Spleen (tissue), 13 donors: ENCODE measurements at places on chromosomes 7 and 10.

GRCh38 chr7:133501771-133502170, 248.9 kb downstream of the EXOC4 start:
- DNase-seq = no peak

GRCh38 chr10:85611746-85612377, 754.7 kb downstream of the GRID1 start:
- DNase-seq = no peak

DNA sequence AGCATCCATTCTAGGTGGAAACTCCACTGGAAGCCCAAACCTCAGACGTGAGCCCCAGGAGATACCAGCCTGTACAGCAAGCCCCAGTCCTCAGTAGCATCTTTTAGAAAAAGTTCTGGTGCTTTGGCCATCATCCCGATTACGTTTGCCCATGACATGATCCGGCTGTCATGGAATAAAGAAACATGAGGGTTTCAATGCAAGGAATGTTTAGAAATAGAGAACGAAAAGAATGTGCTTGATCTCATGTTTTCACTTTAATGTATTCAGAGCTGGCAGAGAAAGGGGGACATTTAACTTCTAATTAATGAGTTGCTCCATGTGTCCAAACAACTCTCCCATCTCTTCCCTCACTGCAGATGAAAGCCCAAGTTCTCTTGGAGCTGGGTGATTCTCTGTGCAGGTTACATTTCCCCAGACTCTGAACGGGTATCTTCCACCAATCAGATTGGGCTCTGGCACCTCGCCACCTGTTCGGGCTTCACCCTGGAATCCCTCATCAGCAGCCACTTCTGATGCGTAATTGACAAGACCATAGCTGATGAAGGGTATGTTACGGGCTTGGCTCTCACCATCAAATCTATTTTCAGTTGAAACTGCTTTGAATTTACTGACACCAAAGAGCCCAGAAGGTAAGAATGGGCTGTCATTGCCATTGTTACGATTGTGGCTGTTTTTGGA, 165.3 kb downstream of the PLXNA4 start:
- DNase-seq = peak; percentile 27

GRCh38 chr7:100003711-100004661, 11.4 kb upstream of the ZKSCAN1 start:
- peak; percentile 35 for DNase-seq

GRCh38 chr10:78053211-78053868, 19.7 kb downstream of the RPS24 start:
- no peak for DNase-seq

DNA sequence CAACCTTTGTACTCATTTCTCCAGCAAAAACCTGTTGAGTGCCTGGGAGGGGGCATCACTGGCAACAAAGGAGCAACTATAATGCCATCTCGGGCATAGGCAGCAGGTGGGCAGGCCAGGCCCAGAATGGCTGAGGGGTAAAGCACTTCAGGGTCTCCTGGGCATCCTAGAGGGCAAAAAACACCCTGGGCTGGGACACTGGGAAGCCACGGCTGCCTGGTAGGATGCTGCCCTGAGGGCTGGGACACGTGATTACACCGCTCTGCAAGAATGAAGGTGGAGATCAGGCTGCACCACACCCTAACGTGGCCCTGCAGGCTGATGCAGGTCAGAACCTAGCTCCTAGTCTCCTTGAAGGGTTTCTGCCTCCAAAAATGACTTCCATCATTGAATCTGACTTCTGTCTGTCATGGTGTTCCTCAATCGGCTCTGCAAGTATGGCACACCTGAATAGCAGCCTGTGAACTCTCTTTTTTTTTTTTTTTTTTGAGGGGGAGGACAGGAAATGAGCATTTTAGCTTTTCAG, 4.5 kb upstream of the TRAPPC14 start:
- DNase-seq = peak; percentile 73

GRCh38 chr7:18866359-18867036, 250.9 kb downstream of the TWIST1 start:
- no peak for DNase-seq

DNA sequence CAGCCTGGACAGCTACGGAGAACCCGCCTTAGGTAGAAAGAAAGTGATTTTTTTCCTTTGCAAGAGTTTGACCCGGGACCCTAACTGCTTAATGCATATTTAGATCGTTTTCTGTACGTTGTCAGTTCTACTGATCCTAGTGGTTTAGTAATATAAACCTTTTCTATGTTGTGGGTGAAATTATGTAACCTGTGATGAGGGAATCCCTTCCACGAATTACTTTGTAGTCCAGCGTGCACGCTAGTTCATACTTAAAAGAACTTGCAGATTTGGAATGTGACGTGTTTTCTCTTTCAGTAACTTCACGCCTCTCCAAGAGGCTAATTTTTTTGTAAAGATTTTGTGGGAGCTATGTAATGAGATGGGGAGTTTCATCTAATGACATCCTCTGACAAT, 705 bp downstream of the SLF2 start:
- DNase-seq = no peak

- DNase-seq = no peak
These were observed 13.2 kb upstream of the FRMPD2 start for GRCh38 chr10:48287417-48288391.

DNA sequence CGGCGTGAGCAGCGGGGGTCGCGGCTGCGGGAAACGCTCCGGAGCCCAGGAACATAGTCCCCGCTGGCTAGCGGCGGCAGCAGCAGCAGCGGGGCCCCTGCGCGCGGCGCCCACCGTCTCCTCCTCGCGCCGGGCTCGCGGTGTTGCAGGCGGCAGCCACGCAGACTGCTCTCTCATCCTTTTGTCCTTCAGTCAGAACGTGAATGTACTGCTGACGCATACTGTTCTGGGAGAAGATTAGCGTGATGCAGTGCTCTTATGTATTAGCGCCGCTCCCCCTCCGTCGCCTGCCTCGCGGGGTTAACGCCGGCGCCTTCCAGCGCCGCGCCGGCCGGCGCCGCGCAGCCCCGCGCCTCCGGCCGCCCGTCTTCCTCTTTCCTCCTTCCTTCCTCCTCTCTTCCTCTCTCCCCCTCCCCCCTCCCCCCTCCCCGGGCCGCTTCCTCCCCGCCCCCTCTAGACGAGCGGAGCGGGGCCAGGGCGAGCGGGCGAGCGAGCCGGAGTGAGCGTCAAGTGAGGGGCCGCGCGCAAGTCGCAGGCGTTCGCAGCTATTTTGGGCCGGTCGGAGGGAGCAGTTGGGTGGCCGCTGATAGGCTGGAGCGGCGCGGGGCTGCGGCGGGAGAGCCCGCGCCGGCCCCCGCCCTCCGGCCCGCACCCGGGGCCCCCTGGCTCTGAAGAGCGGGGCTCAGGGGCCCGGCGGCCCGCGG, 816 bp upstream of the LRRC4 start:
- peak; percentile 90 for DNase-seq

DNA sequence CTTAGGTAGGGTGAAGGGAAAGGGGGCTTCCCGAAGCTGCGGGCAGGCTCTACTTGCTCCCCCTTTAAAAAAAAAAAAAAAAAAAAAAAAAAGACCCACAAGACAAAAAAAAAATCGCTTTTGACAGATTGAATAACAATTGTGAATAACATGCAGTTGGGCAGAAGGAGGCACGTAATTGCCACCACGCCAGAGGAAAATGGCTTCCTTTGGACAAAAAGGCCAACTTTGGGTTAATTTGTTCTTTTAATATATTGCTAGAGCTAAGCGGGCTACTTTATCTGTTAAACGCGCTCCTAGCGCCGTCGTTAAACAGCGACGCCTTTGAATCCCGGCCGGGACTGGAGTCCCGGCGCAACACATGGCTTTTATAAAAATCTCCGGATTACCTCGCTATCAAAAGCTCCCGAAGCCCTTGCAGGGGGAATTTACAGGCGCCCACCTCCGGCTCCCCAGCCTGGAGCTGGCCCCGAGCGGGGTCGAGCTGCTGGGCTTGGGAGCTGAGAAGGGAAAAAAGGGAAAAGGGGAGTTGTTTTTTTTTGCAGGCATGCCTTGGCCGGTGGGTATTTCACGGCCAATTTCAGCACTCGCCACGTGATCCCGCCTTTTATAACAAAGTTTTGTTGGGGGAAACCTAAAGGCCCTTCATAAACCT, 1.2 kb downstream of the HOXA11 start:
- peak; percentile 58 for DNase-seq

- DNase-seq = no peak
These were observed 381.1 kb upstream of the SEMA3D start for GRCh38 chr7:85567983-85568382.

DNA sequence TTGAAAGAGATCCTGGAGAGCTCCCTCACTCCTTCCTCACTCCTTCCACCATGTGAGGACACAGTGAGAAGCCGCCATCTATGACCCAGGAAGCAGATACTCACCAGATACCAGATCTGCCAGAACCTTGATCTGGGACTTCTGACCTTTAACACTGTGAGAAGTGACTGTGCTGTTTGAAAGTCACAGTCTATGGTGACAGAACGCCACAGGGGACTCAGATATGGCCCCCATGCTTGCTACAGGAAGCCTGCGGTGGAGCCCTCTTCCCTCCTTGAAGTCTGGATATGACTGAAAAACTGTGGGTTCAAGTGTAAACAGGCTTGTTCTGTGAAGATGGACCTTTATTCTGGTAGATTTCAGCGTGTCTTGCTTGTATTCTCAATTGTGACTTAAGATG, 297.8 kb downstream of the KLF6 start:
- DNase-seq = no peak

- no peak for DNase-seq
These were observed 160.1 kb downstream of the SORCS1 start for GRCh38 chr10:107004362-107004761.

DNA sequence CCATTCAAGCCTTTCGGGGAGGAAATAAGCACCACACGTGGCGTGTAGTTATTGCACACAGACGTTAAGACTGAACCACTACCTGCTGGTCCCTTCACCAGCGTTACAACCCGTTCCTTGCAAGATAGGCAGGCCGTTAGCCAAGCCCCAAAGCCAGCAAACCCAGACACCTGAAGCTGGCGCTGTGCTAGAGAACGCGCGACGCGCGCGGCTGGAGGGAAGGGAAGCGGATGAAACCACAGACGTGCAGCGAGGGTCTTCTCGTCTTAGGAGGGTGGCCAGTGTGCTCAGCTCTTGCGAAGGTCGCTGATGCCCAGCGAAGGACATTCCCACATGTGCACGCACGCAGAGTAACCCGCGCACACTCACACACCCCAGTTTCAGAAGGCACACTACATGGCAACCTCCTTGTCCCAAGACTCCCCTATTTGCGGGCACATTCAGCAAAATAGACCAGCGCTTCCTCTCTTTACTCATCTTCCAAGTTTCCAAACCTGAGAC, 980 bp downstream of the TMEM26 start:
- DNase-seq = peak; percentile 75

- no peak for DNase-seq
These were observed 739 bp downstream of the MPP7 start for GRCh38 chr10:28302012-28302637.

- DNase-seq = no peak
These were observed 58.1 kb downstream of the PRTFDC1 start for GRCh38 chr10:24894309-24894708.

DNA sequence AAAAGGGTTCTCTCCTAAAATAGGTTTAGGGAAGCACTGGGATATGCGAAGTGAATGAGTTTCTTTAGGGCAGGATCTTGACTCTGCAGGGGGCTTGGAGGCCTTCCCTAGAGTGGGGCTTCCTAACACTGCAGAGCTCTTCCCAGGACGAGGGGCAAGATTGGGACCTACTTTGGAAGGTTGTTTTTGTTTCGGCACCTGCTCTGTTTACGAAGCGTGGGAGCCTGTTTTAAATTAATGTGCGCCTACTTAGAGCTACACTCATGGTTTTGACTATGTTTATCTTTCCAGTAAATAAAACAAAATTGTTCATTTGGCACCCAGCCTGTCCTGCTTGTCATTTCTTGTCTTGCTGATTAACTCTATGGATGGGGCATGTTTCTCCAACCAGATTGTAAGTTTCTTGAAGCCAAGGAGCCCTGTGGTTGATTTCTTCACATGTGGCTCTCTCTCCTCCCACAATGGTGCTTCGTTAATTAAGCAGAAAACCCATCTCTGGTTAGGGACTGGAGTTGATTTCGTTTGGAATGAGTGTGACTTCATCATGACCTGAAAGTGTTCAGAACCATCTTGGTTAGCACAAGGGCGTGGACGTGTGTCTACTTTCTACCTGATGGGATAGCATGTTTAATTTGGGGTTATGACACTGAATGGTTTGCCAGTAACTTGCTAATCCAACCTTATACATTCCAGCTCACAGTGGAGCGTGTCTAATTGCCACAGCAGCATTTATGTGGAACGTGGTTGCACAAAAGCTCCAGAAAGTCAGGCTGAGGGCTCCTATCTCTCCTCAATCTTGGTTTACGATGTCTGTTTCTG, 98.1 kb downstream of the TCF7L2 start:
- DNase-seq = no peak

DNA sequence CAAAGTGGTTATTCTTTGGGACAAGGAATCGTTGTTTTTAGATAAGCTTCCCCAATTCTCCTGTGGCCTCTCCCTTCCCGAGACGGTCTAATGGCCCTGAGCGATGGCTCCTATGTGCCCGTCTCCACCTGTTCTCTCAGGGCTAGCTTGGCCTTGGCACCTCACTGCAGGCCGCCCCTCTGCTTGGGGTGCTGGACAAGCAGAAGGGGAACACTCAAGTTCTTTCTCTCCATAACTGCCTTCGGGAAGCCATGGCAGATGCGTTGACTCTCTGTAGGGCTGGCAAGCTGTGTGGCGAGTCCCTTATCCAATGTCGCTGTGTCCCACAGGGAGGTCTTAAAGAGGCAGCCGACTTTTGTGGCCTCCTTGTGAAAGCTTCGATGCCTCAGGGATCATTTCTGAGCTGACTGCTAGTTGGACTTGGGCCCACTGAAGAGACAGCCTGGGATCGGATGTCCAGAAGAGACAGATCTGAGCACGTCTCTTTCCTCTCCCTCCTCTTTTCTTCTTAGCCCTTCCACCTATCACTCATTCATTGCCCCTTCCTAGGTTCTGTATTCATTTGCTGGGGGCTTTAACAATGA, 70.8 kb downstream of the GRK5 start:
- peak; percentile 49 for DNase-seq

- peak; percentile 48 for DNase-seq
These were observed 89.8 kb upstream of the LRRC4 start for GRCh38 chr7:128120976-128121490.

DNA sequence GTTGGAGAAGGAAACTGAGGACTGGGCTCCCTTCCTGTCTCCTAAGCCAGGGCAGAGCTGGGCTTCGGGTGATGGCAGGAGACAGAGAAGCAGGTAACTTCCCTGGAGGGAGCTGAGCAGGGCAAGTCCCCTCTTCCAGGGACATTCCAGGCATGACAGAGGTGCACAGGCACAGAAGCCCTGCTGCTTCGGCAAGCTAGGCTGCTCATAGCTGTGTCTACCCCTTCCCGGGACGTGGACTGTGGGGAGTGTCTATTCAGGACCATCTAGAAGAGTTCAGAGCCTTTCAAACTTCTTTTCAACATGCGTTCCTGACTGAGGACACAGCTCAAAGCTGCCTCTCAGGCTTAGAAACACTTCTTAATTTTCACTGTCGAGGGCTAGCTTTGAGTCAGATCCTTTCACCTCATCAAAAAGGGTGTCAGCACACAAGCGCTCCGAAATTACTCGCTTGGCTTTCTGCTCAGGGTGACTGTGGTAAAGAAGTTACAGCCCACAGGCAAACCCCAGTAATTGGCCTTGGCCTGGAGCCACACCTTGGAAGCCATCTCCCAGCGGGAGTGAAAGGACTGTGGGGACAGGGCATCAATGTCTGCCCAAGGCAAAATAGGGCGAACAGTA, 63.7 kb upstream of the STEAP1B start:
- no peak for DNase-seq

- no peak for DNase-seq
These were observed 67.5 kb downstream of the PRPF18 start for GRCh38 chr10:13654118-13654830.

GRCh38 chr7:133921635-133922182, 205.4 kb upstream of the LRGUK start:
- DNase-seq = no peak

GRCh38 chr7:105932835-105933477, 30.1 kb upstream of the CDHR3 start:
- no peak for DNase-seq
